AG09319 (cell line): ENCODE measurements at places on chromosomes 1 and 21.

DNA sequence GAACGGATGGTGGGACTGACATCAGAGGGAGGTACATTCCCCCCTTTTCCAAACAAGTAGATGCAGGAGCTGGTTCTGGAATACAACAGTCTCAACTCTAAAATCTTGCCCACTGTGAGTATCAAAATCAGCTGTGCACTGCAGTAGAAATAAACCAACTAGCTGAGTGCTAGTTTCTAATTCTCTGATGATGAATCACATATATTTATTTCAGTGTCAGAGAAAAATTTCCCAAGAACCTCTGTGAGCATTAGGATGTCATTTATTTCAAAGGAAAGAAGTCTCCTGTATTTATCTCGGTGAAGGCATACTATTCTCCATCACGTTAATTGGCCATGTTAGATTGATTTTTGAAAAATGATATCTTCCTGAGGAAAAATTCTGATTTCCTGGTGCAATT, 67.1 kb downstream of the LHX9 start:
- no peak for DNase-seq

DNA sequence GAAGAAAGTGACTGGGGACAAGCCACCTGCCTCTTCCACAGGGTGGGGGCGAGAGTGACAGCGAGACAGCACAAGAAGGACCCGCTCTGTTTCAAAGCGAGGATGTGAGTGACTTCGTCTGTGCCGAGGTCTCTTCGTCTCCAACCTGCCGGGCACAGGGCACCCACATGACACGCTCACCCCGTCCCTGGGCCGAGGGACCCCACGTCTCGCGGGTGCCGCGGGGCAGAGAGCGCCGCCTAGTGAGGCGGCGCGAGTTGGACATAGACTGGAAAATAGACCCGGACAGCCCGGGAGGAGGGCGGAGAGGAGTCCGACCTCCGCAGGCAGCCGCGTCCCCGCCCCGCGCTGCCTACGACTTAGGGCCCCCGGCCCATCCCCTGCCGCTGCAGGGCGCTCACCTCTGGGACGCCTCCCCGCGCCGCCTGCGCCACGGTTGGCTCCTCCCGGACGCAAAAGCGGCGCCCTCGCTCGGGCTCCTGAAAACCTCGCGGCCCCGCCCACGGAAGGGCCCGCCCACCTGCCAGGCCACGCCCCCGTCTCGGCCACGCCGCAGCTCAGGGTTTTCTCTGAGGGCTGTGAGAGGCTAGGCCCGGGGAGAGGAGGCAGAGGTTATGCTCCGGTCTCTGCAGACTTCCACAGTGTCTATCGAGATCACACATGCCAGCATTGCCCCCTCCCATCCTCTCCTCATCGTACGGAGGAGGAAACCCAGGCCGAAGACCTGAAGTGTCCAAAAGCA, at the start of gene TLR5:
Gene TLR5 (minus strand): TSS at position 454 of the 742 bp plus-strand sequence. CDS start 30,217 bp downstream, outside the sequence.
- no peak for DNase-seq

- no peak for DNase-seq
These were observed 69.9 kb upstream of the LPGAT1 start for GRCh38 chr1:211900441-211900840.

DNA sequence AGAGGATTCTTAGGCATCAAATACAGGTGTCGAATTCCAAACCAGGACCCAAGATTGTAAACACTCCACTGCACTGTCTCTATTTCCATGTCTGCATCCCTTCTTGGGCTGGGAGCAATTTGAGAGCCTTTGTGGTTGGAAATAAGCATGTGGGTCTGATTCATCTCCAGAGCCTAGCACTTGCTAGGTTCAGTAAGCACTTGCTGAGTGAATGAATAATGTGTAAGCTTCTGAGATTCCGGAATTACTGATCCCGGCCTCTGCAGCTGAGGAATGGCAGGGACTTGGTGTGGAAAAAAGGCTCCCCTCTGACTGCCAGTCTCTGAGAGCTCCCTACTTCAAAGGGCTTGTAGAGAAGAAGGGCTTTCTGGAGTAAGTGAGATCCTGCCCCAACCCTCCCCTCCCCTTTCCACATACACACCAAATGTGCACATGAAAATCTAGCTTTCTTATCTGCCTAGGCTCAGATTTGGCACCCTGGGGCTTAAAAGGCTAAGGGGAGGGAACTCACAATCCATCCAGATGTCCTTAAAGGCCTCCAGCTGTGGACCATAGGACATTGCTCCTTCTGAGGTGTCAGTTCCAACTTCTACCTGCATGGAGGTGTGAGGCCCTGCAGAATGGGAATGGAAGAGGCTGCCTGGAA, 39.6 kb upstream of the TRABD2B start:
- no peak for DNase-seq
